ENCODE measurements at places on chromosomes 16 and 17.

DNA sequence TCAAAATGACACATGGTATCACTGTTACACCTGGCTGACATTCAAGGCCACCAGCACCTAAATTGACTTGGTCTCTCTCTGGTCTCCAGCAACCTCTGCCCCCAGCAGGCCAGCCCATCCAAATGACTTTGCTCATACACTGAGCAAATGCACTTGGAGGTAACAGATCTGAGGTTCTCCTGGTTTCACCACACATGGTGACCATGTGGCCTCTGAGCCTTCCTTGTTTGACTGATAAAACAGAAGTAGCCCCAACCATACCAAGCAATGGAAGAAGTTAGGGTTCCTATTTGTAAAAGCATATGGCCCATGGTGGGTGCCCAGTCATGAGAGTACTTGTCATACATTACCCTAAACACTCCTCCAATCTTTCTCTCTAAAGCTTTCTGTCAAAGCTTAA lies 181.7 kb downstream of the MRTFB start:
- DNase-seq, result no peak

DNA sequence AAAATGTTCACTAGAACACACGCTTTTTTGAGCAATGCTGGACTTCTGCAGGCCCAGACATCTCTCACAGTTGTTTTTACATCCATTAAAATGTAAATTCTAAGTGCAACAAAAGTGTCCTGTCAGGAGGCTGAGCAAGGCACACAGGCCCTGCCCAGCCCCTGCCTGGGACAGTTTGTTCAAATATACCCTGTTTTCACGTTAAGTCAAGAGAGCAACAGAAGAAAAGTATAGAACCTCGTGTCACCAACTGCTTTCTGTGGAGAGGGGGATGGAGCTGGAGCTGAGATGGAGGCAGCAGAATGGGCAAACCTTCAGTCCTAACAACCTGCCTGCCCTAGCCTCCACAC lies 4.3 kb upstream of the HOXB2 start:
- no peak for DNase-seq

DNA sequence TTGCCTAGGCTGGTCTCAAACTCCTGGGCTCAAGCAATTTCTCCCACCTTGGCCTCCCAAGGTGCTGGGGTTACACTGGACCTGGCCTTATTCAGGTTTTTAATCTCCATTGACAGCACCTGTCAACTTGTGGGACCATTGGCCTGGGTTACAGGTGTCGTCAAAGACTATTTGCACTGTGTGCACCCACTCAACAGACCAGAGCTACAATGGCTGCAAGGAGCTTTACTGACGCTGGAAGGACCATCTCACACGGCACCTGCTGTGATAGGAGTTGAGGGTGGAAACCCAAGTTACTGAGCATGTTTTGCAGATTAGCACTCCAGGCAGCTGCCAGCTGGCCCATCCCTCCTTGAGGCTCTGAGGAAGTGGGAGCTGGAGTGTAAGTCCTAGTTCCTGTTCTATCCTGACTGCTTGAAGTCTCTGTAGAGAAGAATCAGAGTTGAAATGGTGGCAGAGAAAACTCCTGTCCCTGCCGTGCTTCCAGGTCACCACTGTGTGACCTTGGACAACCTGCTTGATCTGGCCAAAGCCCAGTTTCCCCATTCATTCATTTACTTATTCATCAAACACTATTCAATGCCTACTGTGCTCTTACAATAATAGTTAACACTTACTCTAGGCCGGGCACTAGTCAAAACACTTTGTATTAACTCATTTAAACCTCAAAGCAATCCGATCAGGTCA lies 42.4 kb upstream of the LONP2 start:
- no peak for DNase-seq

- DNase-seq, result no peak
Measured at GRCh38 chr17:2928294-2928890, 132.2 kb downstream of the RAP1GAP2 start.

GRCh38 chr16:67278773-67279295 lies 498 bp upstream of the PLEKHG4 start:
- DNase-seq, result peak; percentile 52

- DNase-seq, result no peak
Measured at GRCh38 chr16:88685156-88686061, 898 bp downstream of the SNAI3 start.

DNA sequence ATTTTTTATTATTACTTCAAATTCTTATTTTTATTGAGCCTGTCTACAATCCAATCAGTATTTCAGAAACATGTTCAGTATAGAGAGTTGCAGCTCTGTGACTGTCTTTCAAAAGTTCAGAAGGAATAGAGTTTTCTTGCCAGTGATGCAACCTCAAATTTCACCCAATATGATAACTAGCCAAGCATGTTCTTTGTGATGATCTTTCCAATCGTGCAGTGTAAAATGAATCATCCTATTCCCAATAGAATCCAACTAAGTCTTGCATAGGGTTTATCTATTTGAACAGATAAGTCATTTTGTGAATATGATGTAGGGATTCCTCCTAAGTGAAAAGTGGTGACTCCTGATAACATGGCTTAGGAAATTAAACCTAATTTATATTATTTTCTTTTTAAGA lies 937.8 kb downstream of the KCNJ2 start:
- no peak for DNase-seq

GRCh38 chr16:48916566-48916965 lies 306.6 kb upstream of the N4BP1 start:
- DNase-seq, result no peak

DNA sequence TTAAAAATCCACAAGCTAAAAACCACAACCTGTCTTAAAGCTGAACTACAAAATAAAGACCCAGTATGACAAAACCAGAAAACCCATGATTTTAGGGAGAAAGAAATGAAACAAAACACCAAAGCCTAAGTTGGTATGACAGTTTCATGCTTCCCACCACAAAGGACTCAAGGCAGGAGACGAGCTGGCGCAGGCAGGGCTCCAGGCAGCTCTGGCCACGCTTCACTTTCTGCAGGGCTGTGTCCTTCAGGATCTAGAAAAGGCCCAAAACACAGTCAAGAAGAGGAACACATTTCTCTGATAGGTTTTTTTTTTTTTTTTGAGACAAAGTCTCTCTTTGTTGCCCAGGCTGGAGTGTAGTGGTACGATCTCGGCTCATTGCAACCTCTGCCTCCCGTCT lies 75.3 kb downstream of the WDR59 start:
- DNase-seq, result no peak

DNA sequence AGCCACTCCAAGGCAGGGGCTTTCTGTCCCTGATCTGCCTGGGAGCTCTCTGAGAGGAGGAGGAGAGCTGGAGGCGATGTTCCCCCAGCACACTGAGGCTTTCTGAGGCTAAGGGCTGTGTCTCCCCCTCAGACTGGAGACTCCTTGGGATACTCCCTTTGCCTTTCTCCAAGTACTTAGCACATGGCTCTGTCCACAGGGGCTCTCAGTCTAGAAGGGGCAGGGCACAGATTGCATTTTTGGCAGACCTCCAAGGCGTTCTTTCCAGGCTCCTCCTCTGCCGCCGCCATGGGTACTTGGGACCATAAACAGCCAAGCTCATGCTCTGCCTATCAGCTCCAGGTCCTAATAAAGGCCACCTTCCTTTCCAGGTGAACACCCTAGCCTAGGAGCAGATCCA lies 1.8 kb upstream of the GIP start:
- DNase-seq, result no peak

Measured in activated CD4-positive, alpha-beta T cell treated with anti-CD3 and anti-CD28 coated beads, Interleukin-2, amount 50 U/mL, for 24 hours (primary cell).